GM13976 (cell line): ENCODE measurements at places on chromosomes 5 and 9.

GRCh38 chr9:91642771-91643170 is 219.1 kb upstream of the NFIL3 start:
- no peak for DNase-seq

- DNase-seq, result no peak
Observed at GRCh38 chr5:60794691-60795090, 49.4 kb downstream of the ELOVL7 start.

GRCh38 chr5:172683645-172684471 is 42.8 kb downstream of the NEURL1B start:
- DNase-seq, result peak; percentile 54

DNA sequence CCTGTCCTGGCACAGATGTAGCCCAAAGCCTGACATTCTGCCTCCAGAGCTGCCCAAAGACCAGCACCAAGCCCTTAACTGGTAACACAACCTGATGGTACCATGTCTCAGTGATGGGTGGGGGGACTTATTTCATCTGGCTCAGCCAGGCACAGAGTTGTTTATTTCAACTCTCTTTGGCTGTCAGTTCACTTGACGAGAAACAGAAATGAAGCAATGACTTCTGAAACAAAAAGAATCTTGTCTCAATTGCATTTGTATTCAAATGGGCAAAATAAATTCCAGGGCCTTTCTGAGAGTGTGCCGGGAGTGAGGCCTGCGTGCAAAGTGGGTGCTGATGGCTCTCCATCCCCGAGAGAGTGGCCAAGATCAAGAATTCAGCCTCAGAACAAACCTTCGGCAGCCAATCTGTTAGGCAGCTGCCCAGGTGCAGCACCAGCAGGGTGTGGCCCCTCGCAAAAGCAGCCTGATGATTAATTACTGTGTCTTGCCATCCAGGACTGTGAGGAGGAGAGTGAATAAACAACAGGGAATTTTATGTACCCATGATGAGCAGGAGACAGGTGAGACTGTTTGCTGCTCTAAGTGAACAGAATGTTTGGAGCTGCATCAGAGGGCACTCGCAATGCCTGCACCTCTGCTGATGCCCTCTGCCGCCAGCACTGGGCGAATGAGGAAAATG is 238.0 kb downstream of the HSPA4 start:
- no peak for DNase-seq

DNA sequence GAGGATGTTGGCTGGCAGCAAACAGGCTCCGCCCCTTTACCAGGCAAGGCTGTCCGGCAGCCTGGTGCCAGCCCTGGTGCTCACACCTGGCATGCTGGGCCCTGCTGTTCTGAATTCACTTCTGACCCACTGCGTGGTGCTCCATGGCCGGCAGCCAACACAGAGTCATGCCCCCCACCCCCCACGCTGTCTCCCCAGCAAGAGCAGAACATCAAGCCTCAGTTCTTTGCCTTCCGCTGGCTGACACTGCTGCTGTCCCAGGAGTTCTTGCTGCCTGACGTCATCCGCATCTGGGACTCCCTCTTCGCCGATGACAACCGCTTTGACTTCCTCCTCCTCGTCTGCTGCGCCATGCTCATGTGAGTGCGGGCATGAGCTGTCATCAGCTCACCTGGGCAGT is 12.6 kb upstream of the ENDOG start:
- no peak for DNase-seq

GRCh38 chr5:160209917-160210316 is 19.4 kb upstream of the FABP6 start:
- DNase-seq, result no peak

- DNase-seq, result no peak
Observed at GRCh38 chr5:139584137-139584536, 23.0 kb downstream of the UBE2D2 start.

- no peak for DNase-seq
Observed at GRCh38 chr5:112436144-112436543, 17.1 kb upstream of the EPB41L4A start.

DNA sequence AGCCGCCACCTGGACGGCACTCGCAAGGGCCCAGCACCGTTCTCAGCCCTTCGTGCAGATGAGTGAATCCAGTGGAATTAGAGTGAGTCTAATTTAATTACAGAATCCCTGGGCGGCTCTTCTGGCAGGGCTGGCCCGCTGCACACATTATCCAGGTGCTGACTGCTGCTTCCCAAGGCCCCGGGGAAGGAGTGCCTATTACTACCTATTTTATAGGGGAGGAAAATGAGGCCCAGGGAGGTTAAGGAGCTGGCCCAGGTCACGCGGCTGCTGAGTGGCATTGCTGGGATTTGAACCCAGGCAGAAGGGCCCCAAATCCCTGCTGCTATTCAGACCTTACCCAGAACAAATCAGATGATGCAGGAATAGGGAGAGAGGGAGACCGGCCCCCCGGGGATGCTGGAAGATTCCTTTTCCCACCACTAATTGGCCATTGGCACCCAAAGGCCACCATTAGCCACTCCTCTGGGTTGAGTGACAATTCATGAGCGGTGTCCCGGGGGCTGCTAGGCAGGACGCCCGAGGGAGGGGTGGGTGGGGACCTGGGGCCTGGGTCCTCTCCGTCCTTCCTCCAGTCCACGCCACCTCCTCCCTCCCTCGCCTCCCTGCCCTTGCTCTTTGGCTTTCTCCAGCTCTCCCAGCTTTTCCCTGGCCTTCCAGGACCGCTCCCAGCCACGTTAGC is 10.3 kb upstream of the QRFP start:
- no peak for DNase-seq

DNA sequence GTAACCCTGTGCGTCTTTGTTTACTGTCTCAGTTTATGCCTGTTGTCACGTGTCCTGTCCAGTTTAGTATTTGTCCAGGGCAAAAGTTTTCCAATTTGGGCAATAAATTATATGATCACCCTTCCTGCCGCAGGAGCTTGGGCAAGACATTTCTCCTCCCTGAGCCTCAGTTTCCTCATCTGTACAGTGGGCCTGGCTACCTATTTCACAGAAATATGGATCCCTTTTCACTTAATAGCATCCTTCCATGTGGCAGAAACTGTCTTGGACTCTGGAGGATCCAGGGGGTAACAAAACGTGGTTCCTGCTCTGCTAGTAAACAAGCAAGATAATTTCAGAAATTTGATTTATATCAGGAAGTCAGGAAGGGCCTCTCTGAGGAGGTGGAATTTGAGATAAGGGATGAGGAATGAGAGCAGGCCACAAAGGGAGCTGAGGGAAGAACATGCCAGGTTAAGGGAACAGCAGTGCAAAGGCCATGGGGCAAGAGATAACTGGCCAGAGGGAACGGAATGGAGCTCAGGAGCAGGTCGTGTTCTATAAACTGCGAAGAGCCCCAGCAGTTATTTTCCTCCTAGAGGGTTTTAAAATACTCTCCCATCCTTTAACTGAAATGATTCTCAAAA is 15.1 kb upstream of the PPARGC1B start:
- DNase-seq, result no peak

DNA sequence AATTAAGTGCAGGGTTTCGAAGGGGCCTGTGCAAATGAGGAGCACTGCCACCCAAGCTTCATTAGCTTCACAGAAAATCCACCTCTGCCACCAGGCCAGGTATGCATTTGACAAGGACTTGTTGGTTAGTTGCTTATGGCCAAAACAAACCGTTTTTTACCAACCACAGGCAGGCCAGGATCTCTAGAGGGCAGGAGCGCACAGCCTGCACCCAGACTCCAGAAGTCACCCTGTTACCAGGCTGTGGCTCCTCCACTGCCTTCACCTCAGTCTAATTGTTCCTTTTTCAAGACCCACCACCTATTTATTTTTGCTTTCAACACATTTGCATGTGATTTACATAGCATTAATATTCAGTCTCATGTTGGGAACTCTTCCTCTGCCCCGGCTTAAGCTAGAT is 78.3 kb upstream of the HSPA9 start:
- DNase-seq, result no peak

DNA sequence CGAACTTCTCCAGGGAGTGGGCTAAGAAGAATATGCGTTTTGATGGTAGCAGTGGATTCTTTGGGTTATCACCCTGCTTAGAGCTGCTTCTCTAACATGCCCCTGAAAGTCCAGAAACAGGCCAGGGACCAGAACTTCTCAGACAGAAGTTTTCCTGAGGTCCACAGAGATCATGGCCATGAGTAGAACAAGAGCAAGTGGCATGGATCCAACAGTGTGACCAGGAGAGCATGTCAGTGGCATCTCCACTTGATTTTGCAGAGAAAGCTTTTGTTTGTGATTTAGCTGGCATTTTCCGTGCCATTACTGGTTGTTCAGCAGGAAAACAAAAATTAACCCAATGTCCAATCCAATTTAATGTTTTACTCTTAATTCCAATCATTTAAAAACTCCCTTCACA is 298.5 kb upstream of the CD180 start:
- DNase-seq, result no peak

DNA sequence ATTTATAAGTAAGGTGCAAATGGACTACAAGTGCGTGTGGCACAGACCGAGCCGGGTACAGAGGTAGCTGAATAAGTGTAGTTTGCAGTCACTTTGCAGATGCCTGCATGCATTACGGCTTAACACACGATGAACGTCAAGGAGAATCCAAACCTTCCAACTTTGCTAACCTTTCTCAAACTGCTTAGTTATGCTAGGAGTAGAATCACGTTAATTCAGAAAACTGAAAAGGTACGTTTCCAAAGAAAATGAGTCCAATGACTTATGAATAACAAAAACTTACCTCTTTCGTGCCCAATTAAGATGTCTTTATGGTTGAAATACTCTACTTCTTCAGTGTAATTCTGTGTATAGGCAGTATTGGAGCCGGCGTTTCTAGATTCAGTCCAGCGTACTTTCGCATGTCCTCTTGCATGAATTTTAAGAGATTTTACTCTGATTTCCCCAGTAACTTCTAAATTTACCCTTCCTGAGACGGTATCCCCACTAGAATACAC is 539 bp downstream of the ARRDC3 start:
- peak; percentile 4 for DNase-seq

DNA sequence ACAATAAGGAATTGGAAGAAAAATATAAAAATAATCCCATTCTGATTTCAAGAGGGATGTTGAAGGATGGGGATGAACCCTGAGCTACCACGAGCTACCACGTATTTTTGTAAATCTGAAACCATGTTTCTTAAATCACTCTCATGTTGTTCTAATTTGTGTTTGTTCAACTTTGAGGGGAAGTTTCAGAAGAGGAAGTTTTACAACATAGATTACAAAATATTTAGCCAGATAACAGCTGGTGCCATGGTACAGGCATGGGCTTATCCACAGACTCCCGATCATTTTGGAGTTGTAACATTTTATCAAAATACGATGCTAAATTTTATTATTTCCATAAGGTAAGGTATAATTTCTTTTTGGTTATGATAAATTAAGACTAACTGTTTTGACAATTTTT is 15.2 kb downstream of the CCDC125 start:
- no peak for DNase-seq

DNA sequence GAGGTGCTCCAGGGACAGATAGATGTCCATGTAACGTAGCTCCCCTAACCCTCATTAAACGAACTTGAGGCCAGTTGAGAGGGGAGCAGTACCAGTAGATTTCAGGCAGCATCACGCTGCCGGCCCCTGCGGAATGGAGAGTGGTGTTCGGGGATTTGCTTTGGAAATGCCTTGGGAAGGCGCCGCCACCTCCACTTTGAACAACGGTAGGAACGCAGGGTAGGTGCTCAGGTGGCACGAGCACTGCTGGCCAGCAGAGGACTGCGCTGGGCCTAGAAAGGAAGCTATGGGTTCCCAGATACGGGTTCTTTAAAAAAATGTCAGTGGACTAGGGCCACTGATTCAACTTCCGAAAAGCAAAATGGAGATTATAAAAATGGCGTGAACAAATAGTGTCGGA is 271.8 kb downstream of the FANCC start:
- DNase-seq, result no peak

DNA sequence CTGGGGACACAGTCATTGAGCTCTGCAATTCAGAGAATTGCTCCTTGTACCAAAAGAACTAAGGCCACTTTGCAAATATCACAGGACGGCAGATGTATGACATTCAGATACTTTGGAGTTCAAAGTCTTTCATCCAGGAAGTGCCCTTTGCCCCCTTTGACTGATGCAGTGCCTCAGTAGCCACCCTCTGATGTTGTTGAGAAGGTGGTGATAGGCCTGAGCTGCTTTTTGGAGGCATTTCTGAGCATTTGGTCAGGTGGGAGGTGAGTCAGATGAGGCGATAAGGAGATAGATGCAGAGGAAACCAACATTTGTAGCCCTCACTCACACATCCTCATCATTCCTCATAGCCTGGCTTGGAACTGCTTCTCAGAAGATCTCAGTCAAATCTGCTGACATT is 63.4 kb downstream of the ANGPTL2 start:
- DNase-seq, result no peak

DNA sequence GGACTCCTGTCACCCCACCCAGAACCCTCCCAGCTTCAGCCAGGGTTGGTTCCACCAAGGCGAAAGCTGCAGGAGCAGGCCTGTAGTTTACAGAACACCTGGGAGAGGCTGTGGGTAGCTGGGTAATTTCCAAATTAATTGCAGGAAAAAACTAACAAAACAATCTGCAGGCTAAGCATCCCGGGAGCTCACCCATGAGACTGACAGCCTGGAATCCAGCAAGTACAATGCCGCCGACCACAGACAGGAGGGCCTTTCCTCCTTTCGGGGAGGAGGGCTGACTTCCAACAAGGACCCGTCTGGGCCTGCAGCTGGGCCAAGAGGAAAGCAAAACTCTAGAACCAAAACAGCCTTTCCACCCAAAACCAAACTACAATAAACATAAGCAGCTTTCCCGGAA is 10.3 kb downstream of the FOXE1 start:
- DNase-seq, result no peak

GRCh38 chr5:153542536-153542935 is 52.1 kb downstream of the GRIA1 start:
- DNase-seq, result no peak

DNA sequence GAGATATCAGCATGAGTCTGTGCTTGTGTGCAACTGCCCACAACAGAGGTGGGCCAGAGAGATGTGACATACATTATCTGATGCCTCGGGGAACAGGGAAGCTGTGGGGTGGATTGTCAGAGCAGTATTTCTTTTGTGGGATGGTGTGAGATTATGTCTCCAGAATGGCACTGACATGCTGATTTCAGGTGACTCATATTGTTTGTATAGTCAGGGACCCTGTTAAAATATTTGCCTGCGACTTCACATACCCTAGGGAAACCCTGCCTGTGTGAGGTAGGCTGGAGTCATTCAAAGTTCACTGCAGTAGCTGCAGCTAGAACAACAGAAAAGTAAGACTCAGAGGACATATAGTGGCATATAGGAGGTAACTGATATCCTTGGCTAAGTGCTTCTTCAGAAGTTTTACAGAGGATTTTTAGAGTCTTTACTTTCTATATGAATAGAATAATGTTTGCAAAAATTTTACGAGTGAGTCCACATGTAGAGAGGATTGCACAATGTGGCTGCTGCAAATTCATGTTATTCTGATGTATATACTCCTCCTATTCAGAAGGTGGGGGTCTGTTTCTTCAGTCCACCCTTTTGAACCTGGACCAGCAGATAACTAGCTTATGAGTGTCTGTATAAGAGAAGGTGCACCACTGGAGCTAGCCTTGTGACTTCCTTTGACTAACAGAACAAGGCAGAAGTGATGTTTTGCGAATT is 89.3 kb downstream of the MACIR start:
- DNase-seq, result no peak

- no peak for DNase-seq
Observed at GRCh38 chr9:99211746-99212145, 10.0 kb downstream of the ALG2 start.
